T-helper 1 cell (primary cell): ENCODE measurements at places on chromosomes 11 and 22.

GRCh38 chr11:123590296-123590912, 64.0 kb downstream of the SCN3B start:
- DNase-seq, result no peak

DNA sequence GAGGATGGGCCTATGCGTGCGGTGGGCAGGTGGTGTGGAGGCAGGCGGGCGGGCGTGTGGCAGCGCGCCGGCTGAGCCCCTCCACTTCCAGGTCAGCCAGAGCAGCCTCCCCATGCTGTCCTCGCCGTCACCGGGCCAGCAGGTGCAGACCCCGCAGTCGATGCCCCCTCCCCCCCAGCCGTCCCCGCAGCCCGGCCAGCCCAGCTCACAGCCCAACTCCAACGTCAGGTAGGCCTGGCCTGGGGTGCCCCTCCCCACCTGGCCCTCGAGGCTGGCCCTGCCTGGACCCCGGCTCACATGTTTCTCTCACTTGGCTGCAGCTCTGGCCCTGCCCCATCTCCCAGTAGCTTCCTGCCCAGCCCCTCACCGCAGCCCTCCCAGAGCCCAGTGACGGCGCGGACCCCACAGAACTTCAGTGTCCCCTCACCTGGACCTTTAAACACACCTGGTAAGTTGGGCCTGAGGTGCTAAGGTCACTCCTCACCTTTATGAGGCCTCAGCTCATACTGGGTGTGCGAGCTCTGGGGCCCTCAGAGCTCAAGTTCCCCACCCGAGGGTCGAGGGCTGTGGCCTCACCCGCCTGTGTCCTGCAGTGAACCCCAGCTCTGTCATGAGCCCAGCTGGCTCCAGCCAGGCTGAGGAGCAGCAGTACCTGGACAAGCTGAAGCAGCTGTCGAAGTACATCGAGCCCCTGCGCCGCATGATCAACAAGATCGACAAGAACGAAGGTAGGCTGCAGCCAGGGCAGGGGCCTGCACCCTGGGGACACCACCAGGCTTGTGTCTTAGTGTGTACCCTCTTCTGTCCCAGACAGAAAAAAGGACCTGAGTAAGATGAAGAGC, 75.3 kb downstream of the MED15 start:
- no peak for DNase-seq

DNA sequence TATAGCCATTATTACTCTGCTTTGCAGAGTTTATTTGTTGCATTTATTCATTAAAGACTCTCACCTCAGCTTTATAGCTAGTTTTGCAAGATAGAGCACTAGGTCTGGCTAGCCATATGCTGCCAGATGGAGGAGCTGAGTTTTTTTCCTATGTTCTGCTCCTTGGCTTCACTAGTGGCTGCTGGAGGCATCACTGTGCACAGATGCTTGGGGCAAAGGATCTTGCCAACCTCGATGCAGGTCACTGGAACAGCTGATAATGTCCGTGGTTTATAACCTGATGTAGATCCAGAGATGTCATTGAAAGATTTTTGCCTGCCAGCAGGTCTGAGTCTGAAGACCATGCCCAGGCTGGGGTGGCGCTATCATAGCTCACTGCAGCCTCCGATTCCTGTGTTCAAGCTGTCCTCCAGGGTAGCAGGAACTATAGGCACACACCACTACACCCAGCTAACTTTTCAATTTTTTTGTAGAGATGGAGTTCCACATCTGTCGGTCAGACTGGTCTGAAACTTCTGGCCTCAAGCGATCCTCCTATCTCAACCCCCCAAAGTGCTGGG, 63.2 kb downstream of the PACS1 start:
- no peak for DNase-seq

DNA sequence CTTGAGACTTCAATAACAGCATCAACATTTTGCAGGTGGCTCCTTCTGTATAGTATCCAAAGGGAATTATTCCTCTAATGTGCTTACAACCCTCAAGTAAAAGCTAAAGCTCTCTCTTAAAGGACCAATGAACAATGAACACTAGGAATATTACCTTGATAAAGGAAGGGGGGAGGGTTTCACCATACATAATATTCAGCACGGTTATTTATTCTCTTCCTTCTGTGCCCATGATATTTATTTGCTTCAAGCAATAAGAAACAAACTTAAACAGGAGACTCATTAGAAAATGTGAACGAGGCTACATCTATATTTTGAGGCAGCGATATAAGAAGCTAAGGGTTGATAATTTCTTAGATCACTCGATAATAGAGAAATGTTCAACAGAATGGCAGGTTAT, 21.2 kb downstream of the BLID start:
- no peak for DNase-seq

- no peak for DNase-seq
Observed at GRCh38 chr22:38469306-38469781, 1.4 kb downstream of the KDELR3 start.

- no peak for DNase-seq
Observed at GRCh38 chr11:122215244-122215992, 99.4 kb upstream of the BLID start.

DNA sequence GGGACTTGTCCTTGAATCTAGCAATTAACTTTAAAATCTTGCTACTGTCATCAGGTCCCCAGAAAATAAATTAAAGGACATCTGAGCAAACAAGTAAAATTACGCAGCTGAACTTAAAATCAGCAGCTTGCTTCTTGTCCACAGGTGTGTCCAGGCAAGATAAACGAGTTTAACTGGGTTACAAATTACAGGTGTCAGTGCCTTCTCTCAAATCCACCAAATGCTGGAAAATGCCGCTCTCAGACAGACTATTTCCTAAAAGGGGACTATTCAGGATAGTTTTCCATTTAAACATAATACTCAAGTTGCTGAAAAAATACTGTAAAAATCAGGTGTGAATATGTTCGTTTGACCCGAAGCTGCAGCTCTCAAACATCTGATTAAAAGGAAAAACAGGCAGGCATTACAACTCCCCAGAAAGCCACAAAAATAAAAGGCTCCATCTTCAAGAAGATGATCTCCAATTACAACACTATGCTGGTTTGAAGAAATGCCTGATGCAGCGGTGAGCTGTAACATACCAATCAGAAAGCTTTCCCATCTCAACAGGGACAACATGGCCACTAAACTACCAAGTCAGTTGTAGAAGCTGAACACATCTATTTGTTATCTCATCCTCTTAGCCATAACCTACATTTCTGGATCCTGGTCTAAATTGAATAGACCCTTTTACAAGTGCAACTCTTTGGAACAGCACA, 82.1 kb downstream of the CADM1 start:
- no peak for DNase-seq

- DNase-seq, result no peak
Observed at GRCh38 chr11:72953637-72954036, 139.4 kb downstream of the ATG16L2 start.

DNA sequence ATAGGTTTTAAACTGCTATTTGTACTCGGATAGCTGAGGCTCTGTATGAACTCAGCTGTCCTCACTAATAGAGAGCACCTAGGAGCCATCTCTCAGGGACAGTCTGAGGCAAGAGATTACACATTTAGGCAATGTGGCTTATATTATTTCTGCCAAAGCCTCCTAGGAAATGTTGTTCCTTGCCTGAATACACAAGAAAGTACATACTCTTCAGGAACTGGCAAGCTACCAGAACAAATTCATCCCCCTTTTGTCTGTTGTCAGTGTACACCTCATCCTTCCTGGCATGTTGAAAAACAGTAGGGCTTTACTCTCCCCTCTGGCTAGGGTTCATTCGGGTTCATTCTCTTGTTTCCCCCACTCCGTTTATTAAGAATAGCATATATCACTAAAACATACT, 615.9 kb upstream of the FAT3 start:
- DNase-seq, result no peak

GRCh38 chr11:20056950-20057943, 103.0 kb downstream of the DBX1 start:
- no peak for DNase-seq

DNA sequence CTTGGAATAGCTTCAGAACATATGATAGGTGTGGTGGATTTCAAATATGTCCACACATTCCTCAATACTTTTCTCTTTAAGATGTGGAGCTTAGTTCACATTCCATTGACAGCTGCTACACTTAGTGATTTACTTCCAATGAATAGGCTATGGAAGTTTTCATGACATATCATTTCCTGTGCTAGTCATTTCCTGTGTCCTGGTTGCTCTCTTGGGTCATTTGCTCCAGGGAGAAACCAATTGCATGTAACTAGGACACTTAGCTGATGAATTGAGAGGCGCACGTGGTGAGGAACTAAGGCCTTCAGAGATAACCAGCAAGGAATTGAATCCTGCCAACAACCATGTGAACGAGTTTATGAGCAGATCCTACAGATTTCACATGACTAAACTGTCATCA, 120.9 kb downstream of the SLC17A6 start:
- DNase-seq, result no peak

- peak; percentile 61 for DNase-seq
Observed at GRCh38 chr22:17773606-17774205, 563 bp downstream of the BID start.

DNA sequence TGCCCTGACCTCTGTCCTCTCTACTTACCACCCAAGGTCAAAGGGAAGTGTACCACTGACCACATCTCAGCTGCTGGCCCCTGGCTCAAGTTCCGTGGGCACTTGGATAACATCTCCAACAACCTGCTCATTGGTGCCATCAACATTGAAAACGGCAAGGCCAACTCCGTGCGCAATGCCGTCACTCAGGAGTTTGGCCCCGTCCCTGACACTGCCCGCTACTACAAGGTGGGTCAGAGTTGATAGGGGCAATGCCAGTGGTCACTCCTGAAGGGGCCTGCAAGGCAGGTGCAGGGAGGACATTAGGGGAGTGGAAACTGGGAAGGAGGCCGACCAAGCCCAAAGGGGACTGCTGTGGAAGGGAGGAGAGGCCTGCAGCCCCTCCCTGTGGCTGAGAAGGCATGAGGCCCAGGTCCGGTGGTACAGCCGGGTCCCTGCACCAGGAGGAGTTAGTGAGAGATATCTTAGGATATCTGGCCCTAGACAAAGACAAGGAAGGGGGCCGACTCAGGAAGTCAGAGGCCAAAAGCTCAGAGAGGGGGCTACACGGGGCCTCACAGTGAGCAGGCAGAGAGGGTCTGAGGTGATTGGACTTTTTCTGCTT, 17.9 kb downstream of the POLR3H start:
- DNase-seq, result no peak
